Neural progenitor cell (in vitro differentiated cells): ENCODE measurements at places on chromosomes 13 and 19.

- DNase-seq = no peak
Observed at GRCh38 chr19:32407004-32407992, 1.7 kb downstream of the DPY19L3 start.

DNA sequence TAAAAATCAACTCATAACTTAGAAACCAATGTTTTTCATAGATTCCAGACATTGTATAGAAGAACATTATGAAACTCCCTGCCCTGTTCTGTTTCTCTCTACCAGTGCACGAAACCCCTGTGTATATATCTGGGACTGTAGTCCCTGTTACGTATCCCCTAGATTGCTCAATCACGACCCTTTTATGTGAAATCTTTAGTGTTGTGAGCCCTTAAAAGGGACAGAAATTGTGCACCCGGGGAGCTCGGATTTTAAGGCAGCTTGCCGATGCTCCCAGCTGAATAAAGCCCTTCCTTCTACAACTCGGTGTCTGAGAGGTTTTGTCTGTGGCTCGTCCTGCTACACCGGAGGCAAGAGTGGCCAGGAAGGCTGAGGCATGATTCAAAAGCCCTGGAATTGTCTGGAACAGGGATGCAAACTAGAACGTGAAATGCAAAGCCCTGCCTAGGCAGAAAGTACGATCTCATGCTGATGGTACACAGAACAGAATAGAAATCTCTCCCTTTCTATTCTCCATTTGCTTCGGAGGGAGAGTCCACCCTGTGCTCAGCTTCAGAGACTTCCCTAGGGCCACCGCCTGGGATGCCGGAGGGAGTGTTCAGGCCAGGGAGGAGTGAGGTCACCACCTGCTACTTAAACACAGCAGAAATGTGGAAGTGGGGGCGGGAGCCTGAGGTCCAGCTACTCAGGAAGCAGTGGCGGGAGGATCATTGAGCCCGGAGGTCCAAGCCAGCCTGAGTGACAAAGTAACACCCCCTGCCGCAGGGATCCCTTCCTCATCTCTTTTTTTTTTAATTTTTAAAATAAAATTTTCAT, 758 bp upstream of the ZNF888 start:
- DNase-seq = no peak

GRCh38 chr19:3250675-3251074, 26.2 kb downstream of the CELF5 start:
- no peak for DNase-seq

GRCh38 chr19:4328243-4328990, 10.2 kb downstream of the STAP2 start:
- DNase-seq = peak; percentile 98

- no peak for DNase-seq
Observed at GRCh38 chr19:31280287-31281006, 68.8 kb downstream of the TSHZ3 start.

DNA sequence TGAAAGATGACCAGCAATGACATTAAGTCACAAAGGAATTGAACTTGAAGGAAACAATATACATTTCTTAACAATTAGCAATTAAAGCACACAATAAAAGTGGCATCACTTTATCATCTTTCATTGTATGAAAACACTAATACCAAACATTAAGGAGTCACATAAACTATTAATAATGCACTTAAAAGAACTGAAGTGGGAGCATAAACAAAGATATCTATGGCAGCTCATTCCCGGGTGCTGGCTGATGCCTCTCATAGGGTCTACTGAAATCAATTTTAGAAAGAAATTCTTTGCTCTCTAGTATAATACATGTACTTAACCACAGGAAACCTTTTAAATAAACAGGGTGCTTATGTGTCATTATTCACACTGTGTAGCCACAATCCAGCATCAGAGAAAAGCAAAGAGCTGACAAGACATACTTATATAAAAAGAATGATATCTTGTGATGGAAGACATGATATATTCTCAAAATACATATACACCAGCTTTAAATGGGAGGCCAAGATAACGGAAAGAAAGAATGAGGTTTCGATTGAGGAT, 1207.8 kb downstream of the EFNB2 start:
- DNase-seq = no peak

- DNase-seq = peak; percentile 82
Observed at GRCh38 chr13:39612023-39612637, 9.1 kb upstream of the LHFPL6 start.

DNA sequence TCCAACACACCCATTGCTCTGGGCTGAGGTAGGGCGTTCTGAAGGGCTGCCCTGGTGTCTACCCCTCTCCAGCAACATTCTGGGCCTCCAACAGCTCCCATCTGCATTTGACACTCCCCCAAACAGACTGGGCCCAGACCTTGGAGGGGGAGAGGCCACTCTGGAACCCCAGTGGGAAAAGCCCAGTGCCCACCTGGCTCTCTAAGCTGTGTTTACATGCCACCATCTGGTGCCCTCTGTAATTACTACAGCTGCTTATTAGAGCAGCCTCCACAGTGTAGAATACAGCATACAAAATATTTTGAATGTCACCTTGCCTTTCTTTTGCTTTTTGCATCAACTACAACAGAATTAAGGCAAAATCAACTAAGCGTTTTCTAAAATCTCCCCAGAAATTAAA, 35.8 kb upstream of the TM9SF2 start:
- no peak for DNase-seq

GRCh38 chr13:109610517-109610916, 175.9 kb downstream of the IRS2 start:
- DNase-seq = peak; percentile 50

DNA sequence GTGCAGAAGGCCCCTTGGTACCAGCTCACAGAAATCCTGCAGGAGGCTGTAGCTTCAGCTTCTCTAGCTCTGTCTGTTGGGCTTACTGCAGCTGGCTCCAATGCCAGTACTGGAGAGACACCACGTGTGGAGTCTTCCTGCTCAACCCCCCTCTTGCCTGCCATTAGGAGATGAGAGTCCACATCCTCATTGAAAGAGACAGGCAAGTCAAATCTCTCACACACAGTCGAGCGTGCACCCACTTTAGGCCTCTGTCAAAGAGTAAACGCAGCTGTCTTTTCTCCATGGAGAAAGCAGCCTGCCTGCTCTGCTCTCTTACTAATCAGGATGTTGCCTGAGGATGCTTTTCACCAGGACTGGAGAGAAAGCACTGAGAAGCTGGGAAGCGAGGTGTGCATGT, 523.0 kb upstream of the NBEA start:
- no peak for DNase-seq

GRCh38 chr13:47038188-47038587, 141.3 kb upstream of the HTR2A start:
- DNase-seq = peak; percentile 13

DNA sequence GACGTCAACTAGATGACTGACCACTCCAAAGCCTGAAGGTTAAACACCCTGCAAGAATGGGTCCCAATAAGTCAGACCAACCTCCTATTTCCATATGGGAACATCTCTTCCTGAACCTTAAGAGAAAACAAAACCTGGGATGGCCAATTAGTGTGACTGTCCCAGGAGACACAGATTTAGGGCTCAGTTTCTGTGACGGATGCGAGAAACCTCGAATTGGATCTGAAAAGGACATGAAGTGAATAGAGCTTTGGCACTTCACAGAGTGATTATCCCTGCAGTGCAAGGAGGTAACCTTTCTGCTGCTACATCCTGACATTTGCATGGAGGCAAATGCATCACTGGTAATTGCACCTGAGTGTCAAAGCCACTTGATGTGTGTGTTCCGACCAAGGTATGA, 442.2 kb upstream of the KLF12 start:
- DNase-seq = no peak

GRCh38 chr19:17576758-17577456, 21.5 kb downstream of the COLGALT1 start:
- peak; percentile 98 for DNase-seq
